ENCODE measurements at places on chromosomes 4 and X.

DNA sequence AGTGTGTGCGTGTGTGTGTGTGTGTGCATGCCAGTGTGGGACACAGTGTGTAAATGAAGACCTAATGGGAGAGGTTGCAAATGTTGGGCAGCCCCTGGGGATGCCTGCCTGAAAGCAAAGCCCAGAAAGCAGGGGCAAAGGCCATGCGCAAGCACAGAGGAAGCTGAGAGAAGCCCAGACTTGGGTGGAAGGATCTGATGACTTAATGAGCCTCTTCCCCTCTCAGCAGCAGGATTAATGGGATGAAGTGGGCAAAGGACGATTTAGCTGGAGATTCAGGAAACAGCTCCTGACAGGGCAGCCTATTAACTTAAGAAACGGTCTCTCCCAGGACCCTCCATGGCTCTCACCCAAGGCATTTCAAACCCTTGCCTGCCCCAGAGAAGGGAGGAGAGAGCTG is 107.3 kb downstream of the EFNB1 start:
- no peak for DNase-seq

DNA sequence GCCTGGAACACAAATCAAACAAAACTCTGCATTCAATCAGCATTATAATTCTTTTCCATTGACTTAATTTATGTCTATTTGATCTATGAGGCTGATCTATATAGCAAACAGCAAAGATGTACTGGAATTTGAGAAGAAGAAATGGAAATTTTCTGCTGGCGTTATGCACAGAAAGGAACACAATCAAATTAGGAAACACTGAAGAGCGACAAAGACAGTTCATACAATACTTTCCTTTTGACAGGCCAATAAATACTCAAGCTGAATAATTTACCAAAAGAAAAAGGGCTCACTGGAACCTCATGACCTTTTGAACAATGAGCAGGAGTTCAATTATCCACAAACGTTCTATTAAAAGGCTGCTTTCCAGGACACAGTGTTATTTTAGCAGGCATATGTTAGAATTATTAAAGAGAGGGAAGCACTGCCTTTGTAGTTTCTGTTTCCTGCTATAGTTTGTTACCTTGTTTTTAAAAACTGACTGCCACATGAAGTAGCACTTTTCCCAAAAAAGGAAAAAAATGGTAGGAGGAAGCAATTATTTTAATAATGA is 8.1 kb downstream of the PDHA2 start:
- DNase-seq = no peak

GRCh38 chrX:138775517-138775916 is 64.0 kb upstream of the FGF13 start:
- no peak for DNase-seq

DNA sequence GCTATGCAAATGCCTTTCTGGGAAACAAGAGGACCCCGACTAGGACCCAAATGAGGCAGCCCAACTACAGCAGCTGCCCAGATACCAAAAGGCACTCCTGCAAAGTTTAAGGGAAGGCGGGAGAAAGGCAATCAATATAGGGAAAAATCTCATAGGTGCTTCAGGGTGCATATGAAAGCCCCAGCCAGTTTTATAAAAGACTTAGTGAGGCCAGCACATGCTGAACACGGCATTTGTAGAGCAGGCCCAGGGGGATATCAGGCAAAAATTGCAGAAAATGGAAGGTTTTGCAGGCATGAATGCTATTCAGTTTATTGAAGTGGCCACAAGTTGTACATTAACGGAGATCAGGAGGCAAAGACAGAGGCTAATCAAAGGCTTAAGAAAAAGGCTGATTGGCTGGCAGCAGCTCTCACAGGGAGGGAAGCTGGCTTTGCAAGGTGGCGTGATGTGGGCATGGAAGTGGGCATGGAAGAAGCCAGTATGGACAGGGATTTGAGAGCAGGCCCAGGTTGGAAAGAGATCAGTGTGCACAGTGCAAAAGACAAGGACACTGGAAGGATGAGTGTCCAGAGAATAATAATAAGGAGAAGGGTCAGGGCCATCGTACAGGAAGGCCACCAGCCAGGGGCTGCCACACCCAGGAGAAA is 37.7 kb upstream of the UGT2B7 start:
- no peak for DNase-seq

DNA sequence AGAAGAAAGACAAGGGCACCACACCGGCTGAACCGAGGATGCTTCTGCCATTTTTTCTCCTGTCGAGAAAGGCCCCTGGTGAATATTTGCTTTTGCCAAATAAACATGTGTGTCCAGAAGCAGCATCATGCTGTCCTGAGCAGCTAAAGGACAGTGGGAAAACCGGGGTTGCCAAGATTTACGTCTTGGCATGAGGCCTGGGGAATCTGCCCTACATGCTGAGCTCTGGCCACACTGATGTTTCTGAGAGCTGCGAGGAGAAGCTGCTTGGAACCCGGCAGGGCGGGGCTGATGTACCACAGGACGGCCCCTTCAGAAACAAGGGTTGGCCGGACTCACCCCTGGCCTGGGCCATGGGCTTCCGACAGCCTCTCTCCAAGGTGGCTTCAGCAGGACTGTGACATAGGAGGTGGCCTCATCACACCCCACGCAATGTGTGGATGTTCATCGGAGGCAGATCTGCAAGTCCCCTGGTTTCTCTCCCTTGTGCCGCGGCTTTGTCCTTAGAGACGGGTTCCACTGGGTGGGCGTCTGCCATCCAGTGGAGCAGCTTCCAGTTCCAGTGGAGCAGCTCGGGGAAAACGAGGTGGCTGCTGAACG is 42.2 kb upstream of the SORCS2 start:
- no peak for DNase-seq

DNA sequence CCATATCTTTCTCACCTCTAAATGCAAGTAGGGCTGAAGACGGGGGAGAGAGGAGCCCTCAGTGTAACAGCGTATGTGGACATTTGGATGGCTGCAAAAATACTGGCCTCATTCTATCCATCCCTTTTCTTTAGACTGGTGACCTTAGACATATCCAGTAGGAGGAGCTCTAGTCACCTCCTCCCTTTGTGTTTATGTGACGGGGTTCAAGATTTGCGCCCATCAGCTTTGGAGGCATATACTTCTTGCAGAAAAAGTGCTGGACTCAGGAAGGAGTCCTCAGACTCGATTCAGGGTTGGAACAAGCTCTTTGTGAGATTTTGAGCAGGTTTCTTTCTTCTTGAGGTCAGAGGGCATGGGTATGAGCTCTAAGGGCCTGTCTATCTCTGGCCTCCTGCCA is 86.2 kb downstream of the MAMLD1 start:
- no peak for DNase-seq

DNA sequence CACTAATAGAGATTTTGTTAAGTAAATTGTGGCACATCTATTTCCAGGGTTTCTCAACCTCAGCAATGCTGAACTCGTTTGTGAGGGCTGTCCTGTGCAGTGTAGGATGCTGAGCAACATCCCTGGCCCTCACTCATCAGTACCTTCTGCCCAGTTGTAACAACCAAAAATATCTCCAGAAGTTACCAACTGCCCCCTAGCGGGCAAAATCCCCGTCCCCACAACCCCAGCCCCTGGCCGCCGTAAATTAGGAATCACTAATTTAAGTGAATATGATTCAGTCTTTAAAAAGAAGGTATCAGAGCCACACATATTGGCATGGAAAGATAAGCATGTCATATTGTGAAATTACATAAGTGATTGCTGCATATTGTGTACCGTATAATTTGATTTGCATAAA is 123.4 kb downstream of the ASB9 start:
- DNase-seq = no peak

DNA sequence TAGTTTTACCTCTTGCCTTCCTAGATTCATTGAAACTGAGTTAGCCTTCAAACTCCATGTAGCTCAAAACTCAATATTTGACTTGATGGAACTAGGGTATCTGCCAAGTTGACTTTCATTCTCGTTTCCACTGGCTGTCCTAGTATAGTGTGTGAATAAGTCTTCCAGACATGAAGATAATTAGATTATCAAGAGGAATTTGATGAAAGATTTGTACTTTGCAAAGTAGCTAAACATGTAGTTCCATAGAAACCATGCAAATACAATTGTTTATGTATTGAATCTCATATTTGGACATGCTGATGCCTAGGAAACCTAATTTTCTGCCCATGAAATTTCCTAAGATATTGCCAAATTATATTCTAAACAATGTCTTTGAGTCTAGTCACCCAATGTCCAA is 297.5 kb downstream of the ARHGAP24 start:
- DNase-seq = no peak

DNA sequence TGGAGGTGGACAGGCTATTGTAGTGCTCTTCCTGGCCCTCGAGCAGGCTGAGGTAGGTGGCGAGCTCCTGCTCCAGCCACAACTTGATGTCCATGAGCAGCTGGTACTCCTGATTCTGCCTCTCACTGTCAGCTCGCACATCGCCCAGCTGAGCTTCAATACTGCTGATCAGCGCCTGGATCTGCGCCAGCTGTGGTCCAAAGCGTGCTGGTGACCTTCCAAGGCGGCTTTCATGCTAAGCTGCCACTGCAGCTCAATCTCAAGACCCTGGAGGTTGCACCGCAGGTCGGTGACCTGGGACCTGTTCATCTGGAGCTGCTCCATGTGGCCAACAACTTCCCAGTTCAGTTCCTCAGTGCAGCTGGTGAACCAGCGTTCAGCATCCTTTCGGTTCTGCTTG is 31.2 kb downstream of the LRIT3 start:
- no peak for DNase-seq

DNA sequence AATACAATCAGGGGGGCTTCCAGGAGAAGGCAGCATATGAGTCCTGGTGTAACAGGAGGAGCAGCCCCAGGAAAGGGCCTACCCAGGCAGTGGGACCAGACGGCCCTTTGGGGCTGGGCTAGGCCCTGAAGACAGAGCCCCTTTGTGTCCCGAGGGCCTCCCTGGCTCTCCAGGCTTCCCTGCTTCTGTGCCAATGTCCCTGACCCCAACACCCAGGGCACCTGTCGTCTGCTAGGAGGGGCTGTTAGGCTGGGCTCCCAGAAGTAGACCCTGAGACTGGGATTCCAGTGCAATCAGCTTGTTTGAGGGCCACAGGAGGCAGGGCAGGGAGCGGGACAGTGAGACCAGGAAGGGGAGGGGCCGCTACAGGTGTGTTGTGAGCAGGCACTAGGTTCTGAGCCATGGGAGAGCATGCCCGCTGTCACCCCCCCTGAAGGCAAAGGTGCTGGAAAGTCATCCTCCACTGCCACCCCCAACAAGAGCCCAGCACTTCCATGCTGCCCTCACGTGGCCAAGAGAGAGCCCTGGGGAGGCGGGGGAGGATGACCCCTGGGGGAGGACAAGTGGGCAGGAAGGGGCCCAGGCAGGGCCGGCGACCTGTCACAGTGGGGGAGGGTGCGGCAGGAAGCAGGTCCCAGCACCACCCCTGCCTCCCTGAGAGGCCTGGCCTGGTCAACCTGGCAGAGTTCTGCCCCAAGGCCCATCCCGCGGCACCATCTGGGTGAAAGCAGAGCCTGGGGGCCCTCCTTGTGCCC is 64.8 kb downstream of the ADRA2C start:
- no peak for DNase-seq

DNA sequence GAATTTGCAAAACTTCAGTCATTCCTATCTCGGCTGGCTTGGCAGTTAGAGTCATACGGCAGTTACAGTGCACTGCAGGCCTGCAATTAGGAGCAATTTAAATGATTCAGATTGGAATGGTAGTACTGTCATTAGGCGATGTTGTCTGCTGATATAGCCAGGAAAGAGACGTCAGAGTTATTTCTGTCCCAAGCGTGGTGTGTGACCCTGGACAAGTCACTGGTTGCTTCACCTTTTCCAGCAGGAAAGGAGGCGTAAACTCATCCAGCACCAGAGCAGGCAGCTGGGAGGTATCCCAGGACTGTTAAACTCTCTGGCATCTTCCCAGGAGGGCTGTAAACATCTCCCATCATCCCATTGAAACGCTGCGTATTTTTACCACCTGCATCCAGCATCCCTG is 836 bp upstream of the LNX1 start:
- DNase-seq = no peak

DNA sequence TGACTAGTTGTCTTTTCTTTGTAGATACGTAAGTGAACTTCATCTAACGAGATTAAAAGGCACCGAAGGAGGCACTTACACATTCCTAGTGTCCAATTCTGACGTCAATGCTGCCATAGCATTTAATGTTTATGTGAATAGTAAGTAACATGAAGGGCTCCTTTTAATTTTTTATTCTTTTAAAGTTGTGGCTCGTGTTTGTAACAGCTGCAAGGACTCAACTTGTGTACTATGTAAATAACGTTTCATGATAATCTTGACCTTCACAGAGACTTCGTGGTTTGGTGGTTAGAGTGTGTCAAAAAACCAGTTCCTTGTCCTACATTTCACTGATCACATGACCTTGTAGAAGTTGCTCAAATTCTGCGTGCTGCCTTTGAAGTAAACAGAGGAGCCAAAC is 51.6 kb downstream of the KIT start:
- DNase-seq = peak; percentile 59

DNA sequence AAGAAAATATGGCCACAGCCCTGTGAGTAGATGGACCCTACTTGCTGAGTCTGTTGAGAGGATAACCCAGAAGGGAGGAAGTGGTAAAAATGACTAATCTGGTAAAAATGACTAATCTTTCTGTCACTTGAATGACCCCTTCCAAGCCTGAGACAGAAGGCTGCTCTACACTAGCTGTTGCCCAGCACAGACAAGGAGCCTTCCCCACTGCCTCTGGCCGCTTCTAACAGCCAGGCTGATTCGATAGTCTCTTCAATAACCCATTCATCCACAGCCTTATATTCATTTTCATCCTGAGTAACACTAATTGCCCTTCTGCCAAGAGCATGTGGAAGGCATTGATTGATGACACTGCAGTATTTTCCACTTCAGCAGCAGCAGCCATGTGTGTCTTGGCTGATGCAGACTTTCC is 18.4 kb downstream of the MAGEB17 start:
- DNase-seq = no peak

DNA sequence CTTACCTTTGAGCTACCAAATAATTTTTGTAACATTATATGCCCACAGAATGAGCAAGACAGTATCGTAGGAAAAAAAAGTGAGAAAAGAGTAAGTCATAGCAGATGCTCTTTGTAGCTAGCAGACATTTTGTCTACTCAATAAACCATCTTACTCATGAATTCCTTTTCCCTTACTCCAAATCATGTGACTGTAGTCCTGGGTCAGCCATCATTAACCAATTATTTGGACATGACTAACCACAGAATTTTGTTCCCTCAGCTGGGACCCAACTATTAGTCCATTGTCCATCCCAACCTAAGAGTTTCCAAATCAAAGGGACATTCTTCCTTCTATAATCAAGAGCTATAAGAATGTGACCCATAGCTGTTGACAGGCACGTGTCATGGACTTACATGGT is 11.4 kb downstream of the UBE2D3 start:
- no peak for DNase-seq

GRCh38 chrX:21958916-21959315 is 18.4 kb downstream of the SMS start:
- DNase-seq = no peak

DNA sequence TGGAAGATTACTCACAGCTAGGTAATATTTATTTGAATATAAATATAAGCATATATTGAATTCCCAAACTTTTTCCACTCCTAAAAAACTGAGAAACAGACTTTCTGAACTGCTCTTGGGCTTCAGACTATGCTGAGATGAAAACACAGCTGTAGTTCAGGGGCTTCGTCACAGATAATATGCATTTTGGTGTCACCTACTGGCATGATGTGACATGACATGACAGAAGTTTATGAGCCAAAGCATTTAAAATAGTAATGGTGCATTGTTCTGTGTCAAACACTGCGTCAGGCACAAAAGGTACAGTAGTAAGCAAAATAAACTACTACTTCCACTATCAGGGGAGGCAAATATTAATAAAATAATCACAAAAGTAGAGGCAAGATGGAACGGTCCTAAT is 171.3 kb downstream of the BTC start:
- peak; percentile 9 for DNase-seq

- no peak for DNase-seq
Measured at GRCh38 chrX:103727115-103727514, 16.4 kb downstream of the TMEM31 start.

GRCh38 chr4:20253283-20253734 is 1.6 kb downstream of the SLIT2 start:
- no peak for DNase-seq
